ENCODE measurements at places on chromosomes 3 and 15.
A peak's percentile ranks its signal among the peaks of the same experiment; 100 is the strongest.

GRCh38 chr3:195511136-195511535 lies 32.0 kb downstream of the PPP1R2 start:
- DNase-seq, result no peak

GRCh38 chr3:185353225-185353624 lies 9.7 kb upstream of the MAP3K13 start:
- DNase-seq, result no peak

DNA sequence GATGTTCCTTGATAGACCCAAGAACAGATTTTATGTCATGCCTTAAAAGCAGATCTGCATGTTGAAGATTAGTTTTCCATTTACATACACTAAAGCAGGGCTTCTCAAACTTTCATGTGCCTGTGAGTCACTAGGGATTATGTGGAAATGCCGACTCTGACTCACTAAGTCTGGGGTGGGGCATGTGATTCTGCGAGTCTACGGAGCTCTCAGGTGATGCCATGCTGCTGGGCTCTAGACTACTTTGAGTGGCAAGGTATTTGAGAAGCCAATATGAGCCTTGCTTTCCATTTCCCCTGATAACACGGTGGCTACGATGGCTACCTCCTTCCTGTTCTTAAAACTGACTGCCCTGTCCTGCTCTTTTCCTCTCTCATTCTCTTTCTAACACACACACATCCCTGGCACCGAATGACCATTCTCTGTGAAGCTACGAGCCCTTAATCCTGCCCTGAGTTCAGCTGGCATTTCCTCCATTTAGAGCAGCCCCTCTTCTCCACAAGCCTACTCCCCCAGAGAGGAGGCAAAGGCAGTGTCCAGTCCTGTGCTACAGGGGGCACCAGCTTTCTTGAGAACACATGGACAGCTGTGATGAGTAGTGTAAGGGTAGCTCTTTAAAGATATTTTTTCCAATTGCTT lies 39.7 kb upstream of the PYGO1 start:
- DNase-seq, result peak; percentile 92

GRCh38 chr3:151282921-151283320 lies 4.6 kb upstream of the P2RY14 start:
- peak; percentile 35 for DNase-seq

DNA sequence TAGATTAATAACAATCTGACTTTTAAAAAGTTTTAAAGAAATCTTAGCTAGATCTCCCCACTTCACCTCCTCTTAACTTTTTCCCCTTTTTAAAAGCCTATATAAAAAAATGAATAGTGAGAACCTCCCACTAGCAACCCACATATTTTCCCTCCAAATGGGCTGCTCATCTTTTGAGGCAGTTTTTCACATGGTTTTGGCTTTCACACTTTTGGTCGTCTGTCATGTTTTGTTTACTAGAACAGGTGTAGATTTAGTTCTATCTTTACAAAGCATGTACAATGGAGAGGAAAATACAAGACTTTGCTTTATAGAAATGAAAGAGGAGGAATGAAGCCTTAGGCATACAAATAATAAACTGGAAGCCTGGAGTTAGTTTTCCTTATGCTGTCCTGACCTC lies 126.7 kb upstream of the EOMES start:
- DNase-seq, result no peak

- DNase-seq, result no peak
Observed at GRCh38 chr3:41498847-41499246, 299.5 kb downstream of the CTNNB1 start.

- DNase-seq, result no peak
Observed at GRCh38 chr3:124318014-124318413, 326.1 kb upstream of the ROPN1 start.

- no peak for DNase-seq
Observed at GRCh38 chr15:97153356-97153965, 807.0 kb upstream of the ARRDC4 start.

GRCh38 chr3:73513260-73513659 lies 111.5 kb downstream of the PDZRN3 start:
- no peak for DNase-seq
